ENCODE measurements at places on chromosomes 5 and 9.
A peak's percentile ranks its signal among the peaks of the same experiment; 100 is the strongest.

DNA sequence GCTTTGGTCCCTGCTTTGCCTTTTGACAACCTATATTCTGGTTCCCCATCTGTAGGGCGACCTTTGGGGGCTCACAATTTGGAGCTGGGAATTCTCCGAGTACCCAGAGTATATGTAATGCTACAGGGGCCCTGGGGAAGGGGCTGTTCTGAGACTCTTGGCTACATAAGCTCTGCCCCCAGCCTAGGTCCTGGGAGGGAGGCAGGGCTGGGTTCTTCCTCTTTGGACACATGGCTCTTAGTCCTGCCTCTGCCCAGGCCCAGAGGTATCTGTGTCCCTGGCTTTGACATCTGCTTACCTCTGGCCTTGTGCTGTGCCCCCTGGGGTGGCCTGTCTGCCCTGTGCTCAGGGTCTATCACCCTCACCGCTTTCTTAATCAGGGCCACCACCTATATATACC, 181.6 kb downstream of the CACNA1B start:
- DNase-seq = no peak

DNA sequence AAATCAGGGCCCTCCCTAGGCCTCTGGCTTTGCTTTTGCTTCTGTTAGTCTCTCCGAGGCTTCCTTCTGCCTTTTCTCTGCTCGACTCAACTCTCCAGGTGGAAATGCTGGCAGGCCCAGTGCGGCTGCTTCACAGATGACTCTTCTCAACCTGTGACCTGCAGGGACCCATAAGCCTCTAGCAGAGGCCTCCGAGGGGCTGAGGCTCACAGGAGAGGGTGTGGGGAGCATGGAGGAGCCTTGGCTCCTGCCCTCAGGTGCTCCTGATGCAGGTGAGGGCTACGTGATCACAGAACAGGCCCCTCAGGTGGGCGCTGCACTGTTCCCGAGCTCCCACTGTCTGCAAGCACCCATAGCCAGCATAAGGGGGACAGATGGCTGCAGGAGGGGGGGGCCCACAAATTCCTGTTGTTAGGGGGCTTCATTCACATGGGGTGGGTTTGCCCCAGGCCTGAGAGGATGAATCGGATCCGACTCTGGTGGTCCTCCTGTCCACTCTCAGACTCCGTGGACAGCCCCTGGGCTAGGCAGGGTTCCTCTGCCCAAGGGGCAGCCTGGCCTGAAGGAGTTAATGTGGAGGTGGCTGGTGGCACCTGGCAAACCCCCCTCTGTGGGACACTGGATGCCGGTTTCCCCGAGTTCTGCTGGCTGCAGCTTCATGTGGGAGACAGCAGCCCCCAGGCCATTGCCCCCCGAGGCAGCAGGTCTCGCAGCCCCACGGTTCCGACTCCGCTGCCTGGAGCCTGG, 10.9 kb upstream of the FCN2 start:
- no peak for DNase-seq

- DNase-seq = peak; percentile 36
Observed at GRCh38 chr9:137176302-137177182, 4.7 kb upstream of the TMEM210 start.

DNA sequence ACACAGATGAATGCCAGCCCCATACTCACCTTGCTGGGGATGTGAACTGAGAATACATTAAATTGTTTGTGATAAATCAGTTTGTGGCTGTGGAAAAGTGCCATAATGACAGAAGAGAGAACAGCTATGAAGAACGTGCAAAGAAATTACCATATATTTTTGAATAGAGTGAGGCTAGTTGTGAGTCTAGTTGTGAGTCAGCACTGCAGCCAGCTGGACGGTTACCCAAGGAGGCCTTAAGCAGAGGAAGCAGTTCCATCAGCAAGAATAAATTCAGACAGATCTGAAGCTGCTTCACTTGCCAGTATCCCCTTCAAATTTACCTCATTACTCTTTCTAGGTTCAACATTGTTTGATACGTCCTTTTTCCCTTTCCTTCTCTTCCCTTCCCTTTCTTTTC, 446.0 kb downstream of the MTRR start:
- DNase-seq = no peak

DNA sequence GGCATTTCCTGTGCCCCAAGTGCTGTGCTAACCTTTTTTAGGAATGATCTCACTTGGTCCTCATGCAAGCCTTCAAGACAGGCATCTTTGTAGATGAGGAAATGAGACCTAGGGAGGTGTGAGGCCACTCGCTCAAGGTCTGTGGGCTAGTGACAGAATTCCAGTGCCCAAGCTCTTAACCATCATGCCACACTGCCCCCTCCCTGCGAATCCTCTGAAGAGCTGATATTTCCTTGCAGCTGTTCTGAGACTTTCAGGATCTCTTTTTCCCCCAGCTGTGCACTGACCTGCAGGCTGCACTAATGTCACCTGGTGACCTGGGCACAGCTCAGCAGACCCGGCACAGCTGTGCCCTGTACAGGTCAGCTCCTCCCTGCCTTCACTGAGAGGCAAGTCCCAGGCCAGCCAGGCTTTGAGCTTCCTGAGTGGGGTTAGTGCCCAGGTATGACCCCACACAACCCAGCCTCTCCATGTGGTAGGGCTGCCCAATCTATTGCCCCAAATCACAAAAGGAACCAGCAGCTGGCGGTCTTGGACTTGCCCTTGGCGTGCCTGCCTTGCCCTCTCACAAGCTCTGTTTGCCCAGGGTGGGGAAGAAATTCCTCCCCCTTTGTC, 32.7 kb downstream of the MORN5 start:
- DNase-seq = no peak

GRCh38 chr9:85431339-85432102, 310.2 kb downstream of the AGTPBP1 start:
- no peak for DNase-seq

- DNase-seq = no peak
Observed at GRCh38 chr9:13548535-13548934, 269.0 kb upstream of the MPDZ start.

- DNase-seq = no peak
Observed at GRCh38 chr5:33662722-33663427, 222.1 kb downstream of the TARS1 start.

GRCh38 chr9:124412228-124412575, 3.0 kb downstream of the PSMB7 start:
- DNase-seq = no peak

DNA sequence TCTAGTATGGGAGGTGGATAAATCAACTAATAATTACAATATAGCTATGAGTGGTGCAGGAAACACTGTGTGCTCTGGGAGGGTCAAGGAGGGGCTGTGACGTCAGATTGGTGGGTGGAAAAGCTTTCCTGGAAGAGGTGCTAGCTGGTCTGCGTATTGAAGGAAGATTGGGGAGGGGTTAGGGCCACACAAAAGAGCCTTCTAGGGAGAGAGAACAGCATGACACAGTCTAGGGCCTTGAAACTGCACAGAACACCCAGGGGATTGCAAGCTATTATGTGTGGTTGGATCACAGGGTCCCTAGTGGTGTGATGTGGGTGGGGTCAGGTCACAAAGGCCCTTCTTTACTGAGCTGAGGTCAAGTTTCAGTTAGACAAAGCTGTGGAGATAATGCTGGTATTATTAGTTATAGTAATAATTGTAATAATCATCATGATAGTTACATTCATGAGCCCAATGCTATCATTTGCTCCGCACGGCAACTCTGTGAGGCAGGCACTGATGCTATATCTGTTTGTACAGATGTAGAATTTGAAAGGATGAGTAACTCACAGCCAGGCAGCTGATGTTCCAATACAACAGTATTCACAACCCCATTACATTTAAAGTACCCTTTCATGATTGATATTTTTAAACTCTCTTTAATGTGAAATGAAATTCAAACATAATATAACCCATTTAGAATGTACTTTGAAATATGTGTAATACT, 197.4 kb upstream of the IL12B start:
- no peak for DNase-seq

DNA sequence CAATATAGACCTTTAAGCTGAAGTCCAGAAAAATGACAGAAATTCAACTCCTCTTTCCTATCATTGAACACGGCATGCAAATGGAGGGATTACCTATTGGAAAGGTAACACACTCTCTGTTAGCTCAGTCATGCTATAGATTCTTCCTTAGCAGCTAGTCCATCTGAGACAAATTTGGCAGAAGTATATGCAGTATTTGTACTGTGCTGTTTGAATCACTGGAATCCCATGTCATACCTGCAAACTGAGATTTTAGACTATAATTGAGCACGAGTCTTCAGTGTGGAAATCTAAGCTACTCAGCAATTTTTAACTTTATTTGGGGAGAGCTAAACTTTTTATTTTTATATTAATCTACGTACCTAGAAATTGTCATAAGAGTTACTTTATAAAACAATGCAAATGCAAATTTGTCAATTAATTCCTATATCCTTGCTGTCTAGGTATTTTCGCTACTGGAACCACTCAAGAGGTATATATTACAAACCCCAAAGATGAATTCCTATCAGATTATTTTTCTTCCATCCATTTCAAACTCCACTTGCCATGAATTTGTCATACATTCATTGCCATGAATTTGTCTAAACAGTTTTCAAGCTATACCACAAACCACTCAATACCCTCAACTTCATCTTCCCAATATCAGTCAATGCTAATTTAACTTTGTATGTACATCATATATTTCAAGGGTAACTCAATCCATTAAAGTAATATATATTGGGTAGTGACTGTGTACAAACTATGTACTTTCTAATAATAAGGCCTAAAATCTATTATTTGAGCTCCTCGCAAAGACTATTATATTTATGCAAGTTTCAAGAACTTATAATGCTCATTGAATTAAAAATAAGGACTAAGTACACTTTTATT, 224.8 kb downstream of the MEF2C start:
- DNase-seq = no peak

- DNase-seq = peak; percentile 36
Observed at GRCh38 chr9:33778700-33779351, 16.5 kb upstream of the PRSS3 start.

- no peak for DNase-seq
Observed at GRCh38 chr9:114314256-114314867, 8.5 kb upstream of the ORM1 start.

- DNase-seq = no peak
Observed at GRCh38 chr9:36762958-36763357, 190.3 kb downstream of the MELK start.

- DNase-seq = no peak
Observed at GRCh38 chr5:165527577-165527976, 2022.2 kb downstream of the MAT2B start.

GRCh38 chr5:142680605-142681259, 5.2 kb downstream of the FGF1 start:
- no peak for DNase-seq

GRCh38 chr9:123548741-123549545, 192.9 kb downstream of the CRB2 start:
- DNase-seq = peak; percentile 77

DNA sequence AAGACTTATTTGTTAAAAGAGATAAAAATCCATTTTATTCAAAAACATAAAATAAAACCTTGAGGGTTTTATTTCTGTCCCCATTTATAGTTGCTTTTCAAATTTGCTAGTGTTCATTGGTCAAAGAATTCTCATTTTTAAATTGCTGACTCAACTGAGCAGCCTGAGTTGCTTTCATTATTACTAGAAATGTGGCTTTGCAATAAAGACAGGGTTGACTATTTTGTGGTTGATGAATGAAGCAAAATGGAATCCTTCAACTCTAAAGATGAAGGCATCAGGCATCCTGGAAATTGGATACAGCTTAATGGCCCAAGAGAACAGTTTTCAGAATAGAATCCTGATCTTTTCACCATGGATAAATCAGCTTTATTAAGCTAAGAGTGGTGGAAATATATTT, 23.9 kb upstream of the PPP3R2 start:
- DNase-seq = no peak

GRCh38 chr5:124908581-124909451, 162.4 kb upstream of the ZNF608 start:
- DNase-seq = no peak

Data from stimulated activated CD4-positive, alpha-beta T cell treated with anti-CD3 and anti-CD28 coated beads, Interleukin-2, amount 100 ng/mL, for 24 hours (primary cell).